ENCODE measurements at places on chromosomes 7 and 10.

GRCh38 chr10:15374156-15374555 is 3.1 kb upstream of the FAM171A1 start:
- no peak for DNase-seq

- DNase-seq: no peak
Measured at GRCh38 chr7:141221007-141221612, 147.2 kb downstream of the TMEM178B start.

DNA sequence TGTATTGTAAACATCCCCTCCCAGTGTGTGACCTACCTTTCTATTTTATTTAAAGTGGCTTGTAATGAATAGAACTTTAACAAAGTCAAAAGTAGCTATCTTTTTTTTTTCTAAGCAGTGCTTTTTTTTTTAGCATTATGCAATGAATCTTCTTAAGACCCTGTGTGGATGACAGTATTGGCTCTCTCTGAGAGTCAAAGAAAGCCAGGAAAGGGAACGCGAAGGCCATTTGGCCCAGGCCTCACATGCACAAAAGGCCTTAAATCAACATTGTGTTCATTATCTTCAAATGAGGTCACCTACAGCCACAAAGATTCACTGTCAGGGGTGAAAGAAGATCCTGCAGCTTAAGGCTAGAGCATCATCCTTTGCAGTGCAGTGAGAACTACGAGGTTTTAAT is 721.5 kb downstream of the GRID1 start:
- no peak for DNase-seq

GRCh38 chr10:103504181-103504783 is 10.8 kb downstream of the NEURL1 start:
- DNase-seq: no peak

GRCh38 chr7:140404565-140405065 is 757 bp downstream of the RAB19 start:
- no peak for DNase-seq

DNA sequence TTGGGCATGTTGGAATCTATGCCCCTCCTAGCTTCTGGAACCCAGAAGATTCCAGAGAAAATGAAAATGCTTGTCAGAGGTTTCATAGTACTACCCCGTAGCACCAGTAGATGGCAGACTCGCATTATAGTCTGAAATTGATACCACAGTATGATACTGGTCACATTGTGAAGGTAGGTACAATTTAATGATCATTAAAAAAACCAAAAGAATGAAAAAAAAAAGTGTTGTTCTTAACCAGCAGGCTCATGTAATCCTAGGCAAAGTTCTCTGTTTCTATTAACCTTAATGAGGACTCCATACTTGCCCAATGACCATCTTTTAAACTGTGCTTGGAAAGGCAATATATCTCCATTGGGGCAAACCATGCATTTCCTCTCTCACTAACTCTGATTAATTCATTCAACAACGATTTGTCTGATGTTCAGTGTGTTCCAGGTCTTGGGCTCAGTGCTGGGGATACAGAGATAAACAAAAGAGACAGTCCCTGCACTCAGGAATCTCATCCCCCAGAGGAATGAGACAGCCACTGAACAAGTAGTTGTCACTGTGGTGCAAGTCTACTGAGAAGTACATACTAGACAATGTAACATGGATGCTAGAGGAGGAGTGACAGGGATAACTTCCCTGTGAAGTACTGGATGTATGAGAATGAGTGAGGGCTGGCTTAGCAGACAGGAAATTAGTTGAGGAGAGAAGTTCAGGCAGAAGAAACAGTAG is 223.5 kb upstream of the PHYHIPL start:
- DNase-seq: no peak

- DNase-seq: no peak
Measured at GRCh38 chr7:29780346-29780745, 26.0 kb upstream of the WIPF3 start.

DNA sequence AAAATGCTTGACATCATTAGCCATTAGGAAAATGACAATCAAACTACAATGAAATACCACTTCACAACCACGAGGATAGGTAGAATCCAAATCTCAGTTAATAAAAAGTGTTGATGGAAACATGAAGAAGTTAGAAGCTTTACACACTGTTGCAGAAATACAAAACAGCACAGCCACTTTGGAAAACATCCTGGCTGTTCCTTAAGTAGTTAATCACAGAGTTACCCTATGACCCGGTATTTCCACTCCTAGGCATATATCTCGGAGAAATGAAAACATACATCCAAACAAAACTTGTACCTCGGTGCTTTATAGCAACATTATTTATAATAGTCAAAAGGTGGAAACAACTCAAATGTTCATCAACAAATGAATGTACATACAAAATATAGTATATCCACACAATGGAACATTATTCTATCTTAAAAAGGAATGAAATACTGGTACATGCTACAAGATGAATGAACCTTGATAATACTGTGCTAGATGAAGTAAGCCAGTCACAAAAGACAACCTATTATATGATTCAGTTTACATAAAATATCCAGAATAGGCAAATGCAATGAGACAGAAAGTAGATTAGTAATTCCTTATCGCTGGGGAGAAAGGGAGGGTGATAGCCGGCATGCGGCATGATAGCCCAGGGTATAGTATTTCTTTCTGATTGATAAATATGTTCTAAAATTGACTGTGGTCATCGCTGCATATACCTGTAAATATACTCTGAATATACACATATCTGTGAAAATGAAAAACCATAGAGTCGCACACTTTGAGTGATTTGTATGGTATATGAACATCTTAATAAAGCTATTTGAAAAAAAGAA is 1.9 kb downstream of the VWDE start:
- DNase-seq: no peak

GRCh38 chr7:118369987-118370386 is 145.5 kb downstream of the ANKRD7 start:
- DNase-seq: no peak

- DNase-seq: no peak
Measured at GRCh38 chr10:84293574-84294016, 34.8 kb upstream of the CCSER2 start.

GRCh38 chr10:124568339-124568738 is 106.7 kb downstream of the LHPP start:
- DNase-seq: no peak

GRCh38 chr10:9331583-9332008 is 1277.1 kb downstream of the GATA3 start:
- no peak for DNase-seq

- DNase-seq: no peak
Measured at GRCh38 chr7:988426-988911, 5.5 kb downstream of the CYP2W1 start.

DNA sequence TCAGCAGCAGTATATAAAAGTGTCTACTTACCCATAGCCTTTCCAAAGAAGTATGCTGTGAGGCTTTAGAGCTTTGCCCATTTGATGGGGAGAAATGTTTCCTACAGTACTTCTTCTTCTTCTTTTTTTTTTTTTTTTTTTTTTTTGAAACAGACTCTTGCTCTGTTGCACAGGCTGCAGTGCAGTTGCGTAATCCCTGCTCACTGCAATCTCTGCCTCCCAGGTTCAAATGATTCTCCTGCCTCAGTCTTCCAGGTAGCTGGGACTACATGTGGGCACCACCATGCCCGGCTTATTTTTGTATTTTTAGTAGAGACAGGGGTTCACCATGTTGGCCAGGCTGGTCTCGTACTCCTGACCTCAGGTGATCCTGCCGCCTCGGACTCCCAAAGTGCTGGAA is 101.7 kb upstream of the TMEM26 start:
- no peak for DNase-seq

DNA sequence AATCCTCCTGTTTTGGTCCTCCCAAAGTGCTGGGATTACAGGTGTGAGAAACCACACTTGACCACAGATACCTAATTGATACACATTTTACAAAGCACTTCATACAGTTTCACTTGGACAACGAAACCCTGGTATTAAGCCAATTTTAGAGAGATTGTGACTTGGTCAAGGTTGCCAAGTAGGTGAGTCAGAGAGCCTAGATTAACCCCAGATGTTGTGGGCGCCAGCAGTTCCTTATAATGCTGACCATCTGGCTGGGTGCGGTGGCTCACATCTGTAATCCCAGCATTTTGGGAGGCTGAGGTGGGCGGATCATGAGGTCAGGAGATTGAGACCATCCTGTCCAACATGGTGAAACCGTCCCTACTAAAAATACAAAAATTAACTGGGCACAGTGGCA is 4.9 kb upstream of the PHKG1 start:
- DNase-seq: no peak

- no peak for DNase-seq
Measured at GRCh38 chr10:59284118-59284975, 78.0 kb downstream of the FAM13C start.
